ENCODE measurements at places on chromosomes 5 and 9. TPM values are rescaled to one million over a fixed set of nuclear protein-coding genes. Genes with fewer than 3 reads are reported as not detected.
A peak's percentile ranks its signal among the peaks of the same experiment; 100 is the strongest.

The THBS4 gene
- 18.6 TPM for total RNA-seq

The SAXO1 gene
- 0.09 TPM for total RNA-seq

The C5orf58 gene
- 1.4 TPM for total RNA-seq

The MGAT4B gene
- 147 TPM for total RNA-seq

The PRRC1 gene
- total RNA-seq: 70.7 TPM

- DNase-seq: peak; percentile 98
Measured at GRCh38 chr9:127112056-127112455, 10.4 kb downstream of the ANGPTL2 start.

GRCh38 chr5:173742432-173742816, 126.0 kb upstream of the BOD1 start:
- DNase-seq: no peak

DNA sequence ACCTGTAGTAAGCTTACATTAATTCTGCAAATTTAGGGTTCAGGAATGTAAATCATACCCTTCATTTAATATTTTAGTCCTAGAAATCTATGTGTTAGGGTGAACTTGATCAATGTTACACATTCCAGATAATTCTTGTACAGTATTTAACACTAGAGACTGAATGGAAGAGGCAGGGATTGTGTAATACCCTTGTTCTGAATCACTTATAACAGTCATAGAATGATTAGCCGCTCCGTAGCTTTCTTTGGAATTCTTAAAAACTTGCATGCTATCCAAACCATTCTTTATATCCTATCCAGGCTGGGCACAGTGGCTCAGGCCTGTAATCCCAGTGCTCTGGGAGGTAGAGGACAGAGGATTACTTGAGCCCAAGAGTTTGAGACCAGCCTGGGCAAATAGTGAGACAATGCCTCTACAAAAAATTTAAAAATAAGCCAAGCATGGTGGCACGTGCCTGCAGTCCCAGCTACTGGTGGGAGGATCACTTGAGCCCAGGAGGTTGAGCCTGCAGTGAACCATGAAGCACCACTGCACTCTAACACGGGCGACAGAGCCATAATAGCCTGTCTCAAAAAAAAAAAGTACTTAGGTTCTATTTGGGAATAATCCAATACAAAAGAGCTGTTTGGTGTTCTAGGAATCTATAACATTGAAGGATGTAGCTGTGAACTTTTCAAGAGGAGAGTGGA, 8.3 kb downstream of the ZNF483 start:
- DNase-seq: no peak

DNA sequence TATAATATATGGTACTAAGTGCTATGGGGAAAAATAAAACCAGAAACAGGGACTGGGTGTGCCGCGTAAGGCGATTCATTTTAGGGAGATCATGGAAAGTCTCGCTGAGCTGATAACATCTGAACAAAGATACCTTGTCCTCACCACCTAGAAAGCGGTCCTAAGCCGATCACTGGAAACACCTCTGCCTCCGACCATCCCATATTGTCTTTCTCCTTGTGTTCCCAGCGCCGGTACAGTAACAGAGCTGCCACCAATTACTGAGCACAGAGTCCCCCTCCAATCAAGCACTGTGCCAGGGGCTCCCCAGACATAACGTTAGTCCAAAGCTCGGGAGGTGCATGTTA, 704 bp downstream of the CCDC112 start:
- DNase-seq: no peak

GRCh38 chr5:58274191-58274590, 185.7 kb downstream of the PLK2 start:
- DNase-seq: no peak

- DNase-seq: no peak
Measured at GRCh38 chr9:82930116-82930515, 132.8 kb downstream of the RASEF start.

DNA sequence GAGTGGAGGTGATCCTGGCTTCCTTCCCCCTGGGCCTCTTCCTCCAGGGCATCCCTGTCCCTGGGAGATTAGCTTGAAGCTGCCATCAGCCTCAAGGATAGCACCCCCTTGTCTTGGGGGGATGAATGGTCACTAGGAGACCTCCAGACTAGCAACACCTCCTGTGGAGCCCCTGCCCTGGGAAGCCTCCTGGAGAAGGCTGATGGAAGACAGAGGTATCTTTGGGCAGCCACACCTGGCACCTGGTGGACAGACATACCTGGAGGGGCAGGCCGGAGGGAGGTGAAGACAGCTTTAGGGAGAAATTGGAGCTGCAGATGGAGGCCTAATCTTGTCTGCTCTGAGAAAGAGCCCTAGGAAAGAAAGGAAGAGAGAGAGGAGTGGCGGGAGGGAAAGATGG, 9.0 kb upstream of the TTLL11 start:
- DNase-seq: no peak

DNA sequence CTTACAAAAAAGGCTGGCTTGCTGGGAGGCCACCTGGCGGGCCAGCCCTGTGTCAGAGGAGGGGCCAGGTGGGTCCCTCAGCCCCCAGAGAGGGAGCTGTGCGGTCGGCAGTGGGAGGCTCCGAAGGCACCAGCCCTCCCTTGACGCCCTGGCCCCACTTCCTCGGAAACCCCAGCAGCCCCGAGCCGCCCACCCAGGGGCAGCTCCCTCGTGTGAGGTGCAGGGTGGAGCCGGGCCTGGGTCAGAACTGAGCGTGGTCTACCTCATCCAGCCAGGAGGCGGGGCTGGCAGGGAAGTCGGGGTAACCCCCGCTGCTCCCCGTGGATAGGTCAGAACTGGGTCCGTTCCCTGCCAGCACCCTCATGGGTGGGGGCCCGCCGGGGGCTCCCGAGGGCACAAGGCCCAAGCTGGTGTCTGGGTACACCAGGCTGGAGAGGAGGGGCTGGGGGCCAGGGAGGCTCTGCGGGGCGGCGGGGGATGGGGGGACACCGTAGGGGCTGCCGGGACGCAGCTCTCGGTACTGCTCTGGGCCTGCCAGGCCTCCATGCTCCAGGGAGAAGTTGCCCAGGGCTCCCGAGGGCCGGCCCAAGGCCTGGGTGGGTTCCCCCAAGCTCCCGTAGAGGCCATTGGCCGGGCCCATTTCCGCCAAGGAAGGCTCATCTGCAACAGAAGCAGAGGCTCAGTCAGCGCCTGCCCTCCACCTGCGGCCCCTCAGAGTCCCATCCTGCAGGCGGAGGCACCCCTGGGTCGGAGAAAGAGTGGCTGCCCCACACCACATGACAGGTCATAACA, 7.6 kb downstream of the LHX3 start:
- no peak for DNase-seq

DNA sequence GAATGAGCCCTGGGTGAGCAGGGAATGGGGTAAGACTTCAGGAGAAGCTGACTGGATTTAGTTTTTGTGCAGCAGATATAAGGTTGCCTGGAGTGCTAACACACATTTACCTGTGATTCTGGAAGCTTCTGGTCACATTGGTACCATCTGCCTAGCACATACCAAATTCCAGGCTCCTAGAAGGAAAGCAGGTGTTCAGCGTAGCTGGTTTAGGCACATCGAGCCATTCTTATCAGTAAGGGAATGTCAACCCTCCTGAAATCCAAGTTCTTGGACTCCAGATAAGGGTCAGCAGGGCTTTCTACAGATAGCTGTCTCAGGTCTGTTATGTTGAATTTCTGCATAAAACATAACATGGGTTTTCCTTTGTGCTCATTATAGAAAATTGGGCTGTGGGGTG, 10.3 kb downstream of the TCERG1 start:
- DNase-seq: no peak

DNA sequence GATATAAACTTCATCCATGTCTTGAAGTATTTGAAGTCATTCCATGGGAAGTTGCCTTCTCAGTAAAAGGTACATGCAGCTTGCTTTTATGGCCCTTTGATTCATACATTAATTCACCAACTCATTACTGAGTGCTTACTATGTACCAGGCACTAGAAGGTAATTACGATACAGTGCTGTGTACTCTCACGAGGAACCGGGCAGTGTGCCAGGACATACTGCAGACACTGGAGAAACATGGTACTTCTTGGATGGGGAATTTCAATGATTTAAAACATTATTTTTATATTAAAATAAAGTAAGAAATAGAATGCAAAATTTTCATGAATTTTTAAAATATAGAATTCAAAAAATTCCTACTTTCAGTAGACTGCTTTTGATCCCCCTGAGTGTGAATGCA, 71.4 kb upstream of the WDR41 start:
- no peak for DNase-seq

- no peak for DNase-seq
Measured at GRCh38 chr5:67003685-67003934, 193.0 kb downstream of the CD180 start.

GRCh38 chr5:178216779-178217178, 12.4 kb downstream of the HNRNPAB start:
- no peak for DNase-seq

GRCh38 chr5:128472036-128472435, 66.0 kb downstream of the FBN2 start:
- DNase-seq: no peak

All from H9 (cell line).